ENCODE measurements at places on chromosomes 4 and X.

GRCh38 chrX:20001588-20001987 lies 10.7 kb upstream of the BCLAF3 start:
- DNase-seq: no peak

- no peak for DNase-seq
Measured at GRCh38 chr4:71772592-71772991, 11.3 kb downstream of the GC start.

GRCh38 chr4:10192331-10192730 lies 75.7 kb upstream of the WDR1 start:
- no peak for DNase-seq

DNA sequence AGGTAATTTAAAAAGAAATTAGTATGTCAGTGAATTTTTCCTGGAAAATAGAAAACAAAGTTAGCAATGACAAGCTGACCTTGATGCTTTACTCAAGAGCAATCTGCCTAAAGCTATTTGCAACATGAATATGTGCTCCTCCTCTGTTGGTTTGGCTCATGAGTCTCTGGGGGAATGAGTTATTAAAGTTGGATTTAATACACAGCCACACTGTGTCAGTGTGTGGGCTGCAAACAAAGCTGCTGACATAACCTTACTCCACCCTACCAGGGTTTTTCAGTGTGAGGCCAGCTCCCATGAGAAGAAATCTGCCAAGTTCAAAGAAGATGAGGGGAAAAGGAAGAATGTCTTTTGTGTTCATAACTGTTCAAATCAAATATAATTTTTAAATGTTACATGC lies 280.5 kb downstream of the TLL1 start:
- DNase-seq: no peak

GRCh38 chr4:2338754-2339457 lies 77.0 kb upstream of the MXD4 start:
- no peak for DNase-seq

DNA sequence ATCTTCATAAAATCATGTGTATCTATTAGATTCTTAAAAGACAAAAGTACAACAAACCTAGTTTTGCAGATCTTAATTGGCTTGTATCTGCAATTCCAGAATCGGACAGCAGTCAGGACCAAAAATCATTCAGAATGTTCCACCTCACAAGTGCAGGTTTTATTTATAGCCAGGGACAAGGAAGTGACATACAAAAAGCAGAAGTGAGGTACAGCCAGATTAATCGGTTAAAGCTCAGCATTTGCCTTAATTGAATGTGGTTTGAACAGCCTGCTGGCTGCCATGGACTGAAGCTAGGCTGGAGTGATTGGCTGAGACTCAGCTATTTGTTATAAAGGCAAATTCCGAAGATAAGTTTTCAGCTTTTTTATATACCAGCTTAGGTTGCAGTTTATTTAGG lies 932.6 kb downstream of the C4orf33 start:
- DNase-seq: no peak

GRCh38 chr4:184843984-184844554 lies 18.3 kb upstream of the ACSL1 start:
- DNase-seq: no peak

- DNase-seq: no peak
Measured at GRCh38 chr4:45131020-45131419, 404.7 kb upstream of the GNPDA2 start.

DNA sequence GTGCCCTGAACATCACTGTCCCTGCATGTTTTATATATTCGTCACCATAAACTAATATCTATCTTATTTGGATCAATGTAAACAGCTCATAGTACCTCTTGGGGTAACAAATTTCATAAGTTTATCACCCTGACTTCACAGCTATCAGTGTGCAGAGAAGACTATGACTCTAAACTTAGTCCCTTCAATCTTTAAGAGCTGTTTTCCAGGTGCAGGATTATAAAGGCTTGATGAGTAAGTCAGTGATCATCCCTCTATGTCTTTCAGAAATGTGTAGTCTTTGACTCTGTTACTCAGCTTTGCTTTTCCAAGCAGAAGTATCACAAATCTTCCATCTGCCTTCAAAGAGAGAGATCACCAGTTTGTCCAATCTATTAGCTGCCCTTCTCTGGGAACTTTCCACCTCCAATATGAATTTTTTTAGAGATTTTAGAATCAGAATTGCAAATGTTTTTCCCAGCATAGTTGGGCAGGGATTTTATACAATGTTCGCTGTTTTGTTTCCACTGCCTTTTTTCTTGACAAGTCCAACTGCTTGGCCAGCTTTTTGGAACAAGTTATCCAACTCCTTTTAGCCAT lies 45.1 kb upstream of the TSPAN7 start:
- no peak for DNase-seq

- DNase-seq: no peak
Measured at GRCh38 chr4:80926891-80927290, 103.6 kb upstream of the BMP3 start.

DNA sequence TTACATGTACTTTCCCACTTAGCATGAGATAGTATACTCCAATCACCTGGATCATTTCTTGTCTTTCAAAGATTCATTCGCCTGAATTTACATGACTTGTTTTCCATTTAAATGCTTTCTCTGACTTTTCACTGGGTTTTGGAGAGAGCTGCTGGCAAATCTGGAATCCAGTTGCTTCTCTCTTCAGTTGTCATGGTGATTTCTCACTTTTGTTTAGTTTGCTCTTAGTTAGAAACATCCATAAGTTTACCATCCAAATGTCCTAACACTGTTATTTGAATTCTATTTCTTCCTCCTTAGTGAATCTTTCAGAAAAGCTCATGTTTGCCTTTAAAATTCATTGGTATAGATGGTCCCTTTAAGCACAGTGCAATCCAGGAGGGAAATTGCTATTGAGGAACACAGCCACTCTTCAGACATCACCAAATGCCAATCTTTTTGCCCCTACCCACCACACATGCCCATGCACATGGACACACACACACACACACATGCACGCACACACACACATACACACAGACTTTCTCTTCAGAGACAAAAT lies 51.7 kb downstream of the REELD1 start:
- no peak for DNase-seq

GRCh38 chrX:31931225-31931624 lies 859.4 kb upstream of the FTHL17 start:
- DNase-seq: no peak

GRCh38 chrX:69116077-69116476 lies 49.2 kb downstream of the PJA1 start:
- DNase-seq: no peak

DNA sequence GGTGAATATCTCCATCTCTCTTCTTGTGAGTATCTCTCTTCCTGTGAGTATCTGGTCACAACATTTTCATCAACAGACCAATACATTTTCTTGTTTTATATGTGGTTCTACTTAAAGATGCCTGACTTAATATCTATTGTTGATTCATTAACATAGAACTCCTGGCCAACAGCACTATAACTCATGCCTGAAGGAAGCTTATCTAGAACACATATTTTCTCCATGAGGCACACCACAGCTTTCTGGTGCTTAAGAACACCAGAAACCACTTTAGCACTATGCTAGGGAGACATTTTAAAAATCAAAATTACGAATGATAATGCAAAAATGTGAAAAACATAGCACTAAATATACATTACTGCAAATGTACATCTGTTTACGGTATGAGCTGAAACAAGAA lies 190.4 kb downstream of the GABRB1 start:
- no peak for DNase-seq

DNA sequence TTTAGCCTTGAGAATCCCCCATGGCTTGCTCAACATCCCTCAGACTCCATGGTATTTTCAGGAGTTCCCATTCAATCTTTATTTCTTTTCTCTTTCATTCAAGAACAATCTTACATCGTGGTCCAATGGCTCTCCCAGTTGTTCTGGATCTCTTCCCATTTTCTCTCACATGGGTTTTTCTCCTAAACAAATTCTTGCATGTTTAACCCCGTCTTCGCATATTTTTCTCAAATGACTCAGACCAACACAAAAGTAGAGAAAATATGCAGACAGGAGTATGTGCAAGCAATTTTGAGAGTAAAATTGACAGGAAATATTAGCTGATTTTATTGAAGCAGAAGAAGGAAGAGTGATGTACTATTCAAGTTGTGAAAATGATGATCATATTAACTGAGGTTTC lies 396.4 kb upstream of the TRAM1L1 start:
- DNase-seq: no peak

DNA sequence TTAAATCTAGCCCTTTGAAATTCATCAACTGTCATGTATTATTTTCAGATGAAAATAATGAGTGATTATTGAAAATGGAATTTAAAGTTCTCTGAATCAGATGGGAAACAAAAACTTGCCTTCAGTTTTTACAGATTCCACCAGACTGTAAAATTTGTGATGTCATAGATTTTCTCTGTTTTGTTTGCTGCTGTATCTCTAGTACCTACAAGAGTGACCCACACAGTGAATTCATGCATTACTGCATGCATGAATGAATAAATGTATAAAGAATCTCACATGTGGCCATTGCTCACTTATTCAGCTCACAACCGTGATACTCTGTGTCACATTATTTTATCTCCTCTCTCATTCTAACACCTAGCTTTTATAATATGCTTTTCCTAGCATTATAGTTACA lies 532.2 kb upstream of the AGA start:
- no peak for DNase-seq

- DNase-seq: no peak
Measured at GRCh38 chr4:66946761-66947160, 598.5 kb downstream of the CENPC start.

- DNase-seq: peak; percentile 53
Measured at GRCh38 chrX:150269605-150270254, 93.4 kb upstream of the MAMLD1 start.

DNA sequence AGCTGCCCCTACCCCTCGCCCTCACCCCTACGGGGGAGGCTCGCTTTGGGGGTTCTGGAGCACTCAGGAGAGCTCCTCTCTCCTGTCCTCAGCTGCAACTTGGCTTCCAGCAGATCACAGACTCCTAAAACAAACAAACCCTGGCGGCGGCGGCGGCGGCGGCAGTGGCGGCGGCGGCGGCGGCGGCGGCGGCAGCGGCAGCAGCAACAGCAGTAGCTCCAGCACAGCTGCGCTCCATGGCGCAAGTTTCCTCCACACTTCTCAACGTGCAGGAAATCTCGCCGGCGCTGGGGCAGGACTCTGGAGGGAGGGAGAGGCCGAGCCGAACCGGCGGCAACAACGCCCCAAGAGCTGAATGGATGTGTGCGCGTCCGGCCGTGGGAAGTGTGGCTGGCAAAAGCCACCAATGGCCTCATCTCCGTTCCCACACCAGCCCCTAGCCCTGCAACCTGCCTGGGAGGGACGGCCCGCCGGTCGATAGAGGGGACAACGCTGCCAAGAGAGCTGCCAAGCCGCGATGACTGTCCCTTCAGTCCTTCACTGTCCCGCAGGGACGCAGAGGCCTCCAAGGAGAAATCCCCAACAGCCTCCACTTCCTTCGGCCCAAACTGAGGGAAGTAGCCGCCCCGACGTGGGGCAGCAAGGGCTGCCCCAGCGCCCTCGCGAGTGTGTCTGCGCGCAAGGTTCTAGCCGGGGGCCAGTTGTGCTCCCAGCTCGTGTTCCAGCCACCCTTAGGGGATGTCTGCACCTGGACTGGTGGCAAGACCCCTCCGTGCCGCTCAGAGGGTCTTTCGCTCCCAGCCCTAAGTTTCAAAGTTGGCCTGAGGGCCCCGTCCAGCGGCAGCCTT lies 775 bp downstream of the SHROOM4 start:
- peak; percentile 36 for DNase-seq

- no peak for DNase-seq
Measured at GRCh38 chrX:120749141-120749846, 119.4 kb upstream of the C1GALT1C1 start.

GRCh38 chr4:73742490-73743160 lies 2.3 kb downstream of the CXCL8 start:
- DNase-seq: no peak

GRCh38 chr4:180832073-180832472 lies 1411.1 kb upstream of the TENM3 start:
- no peak for DNase-seq

DNA sequence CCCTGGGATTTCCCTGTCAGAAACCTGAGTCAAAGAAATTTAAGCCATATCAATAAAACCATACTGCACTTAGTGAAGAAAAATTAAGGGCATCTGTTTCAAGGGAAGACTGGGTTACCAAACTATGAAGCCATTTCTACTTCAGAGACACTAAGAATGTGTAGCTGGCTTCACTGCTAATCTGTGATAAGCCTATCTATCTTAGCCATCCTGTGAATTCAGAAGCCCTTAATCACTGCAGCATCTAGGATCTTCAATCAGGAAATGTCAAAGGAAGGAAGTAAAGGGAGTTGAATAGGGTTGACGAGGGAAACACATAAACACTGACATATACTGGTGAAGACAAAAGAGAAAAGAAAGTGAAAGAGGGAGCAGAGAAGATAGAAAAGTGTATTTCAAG lies 777.6 kb upstream of the DIAPH2 start:
- DNase-seq: no peak

DNA sequence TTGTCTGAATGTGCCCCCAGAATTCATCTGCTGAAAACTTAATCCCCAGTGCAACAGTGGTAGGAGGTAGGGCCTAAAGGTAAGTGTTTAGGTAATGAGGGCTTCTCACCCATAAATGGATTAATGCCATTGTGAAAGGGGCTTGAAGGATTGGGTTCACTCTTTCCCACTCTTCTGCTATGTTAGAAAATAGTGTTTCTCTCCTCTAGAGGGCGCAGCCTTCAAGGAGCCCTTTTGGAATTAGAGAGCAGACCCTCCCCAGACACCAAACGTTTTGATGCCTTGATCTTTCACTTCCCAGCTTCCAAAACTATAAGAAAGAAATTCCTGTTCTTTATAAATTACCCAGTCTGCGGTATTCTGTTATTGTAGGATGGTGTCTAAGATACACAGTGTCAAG lies 706.4 kb downstream of the SMARCA1 start:
- DNase-seq: peak; percentile 8

GRCh38 chrX:41684138-41684537 lies 4.6 kb upstream of the GPR34 start:
- DNase-seq: no peak

- no peak for DNase-seq
Measured at GRCh38 chrX:33014949-33015348, 196.4 kb downstream of the DMD start.

GRCh38 chr4:148431401-148431800 lies 10.8 kb downstream of the NR3C2 start:
- no peak for DNase-seq

DNA sequence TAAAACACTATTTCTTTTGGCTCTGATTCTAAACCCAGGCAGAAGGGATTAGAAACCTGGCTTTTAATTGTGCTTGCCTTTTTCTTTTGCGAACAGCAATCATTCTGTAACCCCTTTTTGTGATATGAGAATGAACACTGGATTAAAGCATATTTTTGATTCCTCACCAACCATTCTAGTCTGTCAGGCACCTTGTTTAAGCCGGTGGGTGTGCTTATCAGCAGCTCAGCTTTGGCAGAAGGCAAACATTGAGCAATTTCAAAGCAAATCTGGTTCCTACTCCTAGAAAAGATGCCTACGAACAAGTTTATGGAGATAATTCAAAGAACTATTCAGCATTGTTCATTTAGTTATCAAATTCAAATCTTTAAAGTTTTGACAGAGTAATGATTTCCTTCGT lies 265.1 kb upstream of the FAM241A start:
- DNase-seq: no peak

GRCh38 chr4:1629699-1630083 lies 54.4 kb downstream of the FAM53A start:
- no peak for DNase-seq

All from HuH-7 (cell line).